ENCODE measurements at places on chromosomes 12 and 14.

- DNase-seq: no peak
Observed at GRCh38 chr12:130336723-130337487, 782 bp upstream of the PIWIL1 start.

GRCh38 chr14:81122326-81122725 lies 98.4 kb downstream of the GTF2A1 start:
- no peak for DNase-seq

DNA sequence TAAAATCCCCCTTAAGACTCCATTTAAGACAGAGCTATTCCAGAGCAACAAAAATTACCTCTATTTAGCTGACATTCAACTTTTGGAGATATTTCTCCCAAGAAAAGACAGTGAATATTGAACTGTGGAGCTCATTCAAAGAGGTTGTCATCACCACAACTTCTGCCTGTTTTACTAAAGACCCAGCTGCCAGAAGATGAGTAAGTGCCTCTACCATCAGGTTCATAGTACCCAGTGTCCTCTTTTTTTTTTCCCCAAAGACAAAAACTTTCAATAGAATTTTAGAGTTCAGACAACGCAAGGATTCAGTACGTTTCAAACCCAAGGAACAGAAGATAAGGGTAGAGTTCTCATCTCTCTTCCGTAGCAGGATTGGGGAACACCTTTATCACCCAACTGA lies 461.3 kb downstream of the BCAT1 start:
- no peak for DNase-seq

- DNase-seq: peak; percentile 29
Observed at GRCh38 chr12:15163030-15163976, 57.9 kb downstream of the RERG start.

GRCh38 chr12:6326316-6327228 lies 15.3 kb downstream of the TNFRSF1A start:
- DNase-seq: no peak

- no peak for DNase-seq
Observed at GRCh38 chr12:53258541-53259539, 9.3 kb upstream of the ESPL1 start.

DNA sequence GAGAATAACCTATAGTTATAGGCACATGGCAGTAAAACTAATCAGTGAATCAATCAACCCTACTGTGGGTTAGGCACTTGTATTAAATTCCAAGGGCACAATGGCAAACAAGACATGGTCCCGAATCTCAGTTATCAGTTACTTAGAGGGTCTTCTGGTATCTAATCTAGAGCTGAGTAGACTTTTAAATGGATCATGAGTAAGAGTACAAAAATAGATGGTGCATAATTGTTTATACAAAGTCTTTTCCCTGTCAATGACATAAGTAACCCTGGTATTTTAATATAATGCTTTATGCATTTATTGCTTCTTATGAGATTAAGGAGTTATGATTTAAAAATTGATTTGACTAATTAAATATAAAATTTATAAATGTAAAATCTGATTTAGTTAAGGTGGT lies 23.0 kb upstream of the KCNJ8 start:
- no peak for DNase-seq

DNA sequence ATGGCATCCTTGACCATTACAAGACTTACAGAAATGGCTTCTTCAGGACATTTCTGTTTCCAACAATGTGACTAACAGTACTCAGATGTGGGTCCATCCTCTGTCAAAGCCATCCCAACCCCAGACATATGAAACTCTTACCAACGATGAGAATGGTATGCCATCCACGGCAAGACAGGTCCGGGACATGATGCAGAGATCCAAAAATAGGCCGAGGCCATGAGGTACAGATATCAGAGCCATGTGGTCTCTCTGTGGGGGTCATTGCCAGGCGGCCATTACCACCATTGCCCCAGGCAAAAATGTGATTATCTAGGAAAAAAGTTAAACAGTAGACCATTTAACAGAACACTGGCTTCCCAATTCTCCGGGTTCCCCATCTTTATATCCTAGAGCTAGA lies 27.5 kb downstream of the ZC2HC1C start:
- DNase-seq: no peak

- DNase-seq: no peak
Observed at GRCh38 chr12:16435875-16436554, 88.6 kb downstream of the MGST1 start.

- DNase-seq: no peak
Observed at GRCh38 chr12:98594050-98594835, 757 bp downstream of the SLC25A3 start.

DNA sequence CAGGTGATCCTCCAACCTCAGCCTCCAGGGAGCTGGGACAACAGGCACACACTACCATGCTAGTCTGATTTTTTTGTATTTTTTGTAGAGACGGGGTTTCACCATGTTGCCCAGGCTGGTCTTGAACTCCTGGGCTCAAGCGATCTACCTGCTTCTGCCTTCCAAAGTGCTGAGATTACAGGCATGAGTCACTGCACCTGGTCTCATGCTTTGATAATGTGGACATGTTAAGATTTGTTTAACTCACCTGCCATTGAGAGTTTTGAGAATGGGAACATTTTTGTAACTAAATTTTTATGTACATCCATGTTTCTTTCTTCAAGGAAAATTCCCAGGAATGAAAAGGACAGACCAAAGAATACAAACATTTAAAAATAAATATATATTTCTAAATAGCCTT lies 121.2 kb downstream of the MIPOL1 start:
- no peak for DNase-seq

GRCh38 chr14:103725739-103726395 lies 10.3 kb downstream of the ZFYVE21 start:
- DNase-seq: no peak

GRCh38 chr14:59707778-59708561 lies 131.4 kb upstream of the CCDC175 start:
- no peak for DNase-seq

DNA sequence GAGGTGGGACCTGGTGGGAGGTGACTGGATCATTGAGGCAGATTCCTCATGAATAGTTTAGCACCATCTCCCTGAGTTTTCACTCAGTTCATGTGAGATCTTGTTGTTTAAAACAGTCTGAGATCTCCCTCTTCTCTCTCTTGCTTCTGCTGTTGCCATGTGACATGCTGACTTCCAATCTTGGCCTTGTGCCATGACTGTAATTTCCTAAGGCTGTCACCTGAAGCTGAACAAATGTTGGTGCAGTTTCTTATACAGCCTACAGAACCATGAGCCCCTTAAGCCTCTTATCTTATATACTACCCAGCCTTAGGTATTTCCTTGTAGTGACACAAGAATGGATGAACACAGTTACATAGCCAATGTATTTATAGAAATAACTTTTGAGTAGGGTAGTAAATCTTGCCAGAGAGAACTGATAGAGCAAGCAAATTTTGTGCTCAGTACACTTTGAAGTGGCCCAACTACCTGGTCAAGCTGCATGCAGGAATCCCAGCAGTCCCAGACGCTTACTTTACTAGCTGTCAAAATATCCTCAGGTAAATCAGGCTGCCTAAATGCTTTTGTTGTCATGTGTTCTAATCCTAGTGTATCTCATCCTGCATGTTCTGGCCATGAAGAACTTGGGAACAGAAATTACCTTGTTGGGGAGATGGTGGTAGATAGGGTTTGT lies 445.6 kb upstream of the MIS18BP1 start:
- no peak for DNase-seq

- no peak for DNase-seq
Observed at GRCh38 chr12:113926788-113927187, 39.3 kb downstream of the RBM19 start.

DNA sequence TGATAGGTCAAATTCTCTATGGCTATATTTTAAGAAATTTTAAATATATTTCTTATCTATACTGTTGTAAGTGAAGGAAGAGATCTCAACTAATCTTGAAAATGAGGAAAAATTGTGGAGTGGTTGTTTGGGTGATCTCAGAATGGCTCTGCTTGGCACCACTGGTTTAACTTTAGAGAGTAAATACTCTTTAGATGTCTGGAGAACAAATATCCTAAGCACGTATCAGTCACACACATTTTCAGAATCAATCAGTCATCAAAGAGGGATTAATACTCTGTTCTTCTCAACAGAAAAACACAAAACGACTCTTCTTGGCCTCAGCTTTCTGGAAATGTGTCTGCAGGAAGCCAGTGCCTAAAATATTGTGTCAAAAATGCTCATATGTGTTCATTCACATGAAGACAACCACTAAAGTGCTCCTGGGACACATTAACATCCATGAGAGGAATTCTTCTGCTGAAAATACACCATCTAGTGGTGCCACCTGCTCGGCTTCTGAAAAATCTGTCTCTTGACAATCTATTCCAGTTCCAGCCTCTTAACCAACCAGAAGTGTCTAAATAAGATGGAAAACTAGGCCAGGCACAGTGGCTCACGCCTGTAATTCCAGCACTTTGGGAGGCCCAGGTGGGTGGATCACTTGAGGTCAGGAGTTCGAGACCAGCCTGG lies 81.1 kb upstream of the CCDC198 start:
- DNase-seq: no peak

DNA sequence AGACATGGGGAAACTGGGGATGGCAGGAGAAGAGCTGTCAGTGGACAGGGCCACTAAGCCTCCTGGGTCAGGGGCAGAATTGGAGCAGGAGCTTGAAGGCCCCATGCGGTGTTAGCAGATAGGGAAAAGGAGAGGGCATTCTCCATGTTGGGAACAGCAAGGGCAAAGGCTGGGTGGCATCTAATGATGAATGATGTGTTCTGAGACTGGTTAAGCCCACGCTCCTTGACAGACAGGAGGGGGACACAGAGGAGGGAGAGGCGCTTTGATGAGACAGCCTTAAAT lies 63.0 kb downstream of the CLMN start:
- DNase-seq: no peak

- no peak for DNase-seq
Observed at GRCh38 chr12:116314477-116314876, 37.0 kb upstream of the MED13L start.

- DNase-seq: no peak
Observed at GRCh38 chr12:219891-220352, 6.0 kb upstream of the SLC6A12 start.

DNA sequence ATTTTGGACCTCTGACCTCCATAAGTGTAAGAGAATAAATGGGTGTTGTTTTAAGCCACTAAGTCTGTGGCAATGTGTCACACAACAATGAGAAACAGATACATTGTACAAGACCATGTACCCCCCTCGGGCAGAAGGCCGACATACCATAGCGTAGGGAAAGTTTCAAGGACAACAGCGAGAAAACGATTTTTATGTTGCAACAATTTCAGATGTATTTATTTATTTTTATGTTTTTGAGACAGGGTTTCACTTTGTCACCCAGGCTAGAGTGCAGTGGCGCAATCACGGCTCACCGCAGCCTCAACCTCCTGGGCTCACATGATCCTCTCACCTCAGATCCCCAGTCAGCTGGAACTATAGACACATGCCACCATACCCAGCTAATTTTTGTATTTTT lies 136.4 kb upstream of the NCOR2 start:
- DNase-seq: no peak

DNA sequence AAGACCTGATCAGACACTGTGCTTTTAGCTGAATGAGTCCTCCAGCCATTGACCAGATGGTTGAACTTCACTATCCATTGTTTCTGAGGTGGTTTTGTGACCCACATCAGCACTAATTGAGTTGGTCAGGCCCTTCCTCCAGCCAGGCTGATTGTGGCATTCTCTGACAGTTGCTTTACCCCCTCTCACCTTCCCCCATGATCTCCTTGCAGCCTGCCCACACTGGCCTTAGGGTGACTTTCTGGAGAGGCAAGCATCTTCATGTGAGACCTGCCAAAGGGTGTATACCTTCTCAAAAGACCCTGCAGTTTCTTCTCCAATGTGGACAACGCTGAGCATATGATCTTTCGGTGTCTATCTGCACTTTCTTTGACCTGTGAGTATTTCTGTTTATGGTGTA lies 83.9 kb downstream of the GPATCH2L start:
- DNase-seq: no peak

DNA sequence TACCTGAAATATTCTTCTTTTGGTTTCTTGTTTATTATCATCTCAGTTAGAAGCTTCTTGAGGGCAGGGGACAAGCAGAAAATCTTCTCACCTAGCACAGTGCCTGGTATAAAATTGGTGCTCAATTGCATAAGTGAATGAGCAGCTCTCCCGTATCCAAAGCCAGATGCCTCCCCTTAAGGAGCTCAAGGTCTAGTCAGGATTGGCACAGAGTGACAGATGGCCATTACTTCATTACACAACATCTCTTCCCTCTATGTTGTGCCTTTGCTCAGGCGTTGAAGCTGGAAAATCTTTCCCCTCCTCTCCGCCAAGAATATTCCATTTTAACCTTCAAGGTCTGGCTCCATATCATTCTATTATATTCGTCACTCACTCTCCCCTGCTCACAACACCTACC lies 3.6 kb downstream of the SLC4A8 start:
- no peak for DNase-seq

DNA sequence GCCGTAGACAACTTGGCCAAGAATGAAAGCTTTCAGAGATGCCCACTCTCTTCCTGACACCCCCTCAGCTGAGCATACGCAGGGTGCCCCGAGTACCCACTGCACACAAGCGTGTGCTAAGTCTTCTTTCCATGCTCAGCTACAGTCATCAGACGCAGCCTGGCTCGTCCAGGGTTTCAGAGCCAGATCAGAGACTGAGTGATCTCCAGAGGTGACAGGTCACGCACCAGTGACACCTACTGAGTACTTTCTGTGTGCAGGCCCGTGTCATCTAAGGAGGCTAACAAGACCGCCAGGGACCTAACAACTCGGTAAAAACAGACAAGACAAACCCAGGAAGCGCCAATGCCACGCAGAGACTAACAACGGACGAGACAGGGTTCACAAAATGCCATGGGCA lies 25.1 kb downstream of the STX2 start:
- DNase-seq: no peak

DNA sequence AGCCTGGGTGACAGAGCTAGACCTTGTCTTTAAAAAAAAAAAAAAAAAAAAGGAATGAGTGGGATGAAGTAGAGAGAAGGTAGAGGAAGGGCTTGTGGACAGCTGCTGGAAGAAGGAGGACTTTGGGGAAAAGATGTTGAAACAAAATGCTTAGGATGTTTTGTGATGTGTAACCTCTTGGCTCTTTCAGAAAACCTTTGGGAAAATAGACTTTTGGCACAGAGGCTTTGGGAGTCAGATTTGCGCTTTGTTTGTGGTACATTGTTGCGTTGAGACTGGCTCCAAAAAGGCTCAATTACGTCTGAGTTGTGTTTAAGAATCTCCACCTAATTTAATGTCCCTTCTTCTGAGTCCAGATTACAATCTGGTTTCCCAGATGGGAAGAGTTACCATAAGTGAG lies 32.9 kb upstream of the SPTLC2 start:
- DNase-seq: no peak

DNA sequence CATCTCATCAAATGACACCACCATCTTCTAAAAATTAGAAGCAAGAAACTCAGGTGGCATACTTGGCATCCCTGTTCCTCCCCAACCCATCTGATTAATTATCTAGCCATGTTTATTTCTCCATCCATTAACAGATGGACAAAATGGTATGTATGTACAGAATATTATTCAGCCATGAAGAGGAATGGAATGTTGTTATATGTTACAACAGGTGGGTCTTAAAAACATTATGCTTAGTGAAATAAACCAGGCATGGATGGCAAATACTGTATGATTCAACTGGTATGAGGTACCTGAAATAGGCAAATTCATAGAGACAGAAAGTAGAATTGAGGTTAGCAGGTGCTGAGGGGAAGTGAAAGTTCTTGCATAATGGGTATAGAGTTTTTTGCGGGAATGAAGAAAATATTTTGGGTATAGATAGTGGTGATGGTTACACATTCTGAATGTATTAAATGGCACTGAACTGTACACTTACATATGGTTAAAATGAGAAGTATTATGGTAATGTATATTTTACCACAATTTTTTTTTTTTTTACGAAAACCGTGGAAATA lies 17.5 kb downstream of the YY1 start:
- DNase-seq: no peak

Measured in HS-27A (cell line).